HFFc6 (cell line): ENCODE measurements at places on chromosomes 2 and 18.

- DNase-seq, result no peak
These were observed 87.8 kb downstream of the ACOXL start for GRCh38 chr2:110820128-110820527.

- DNase-seq, result no peak
These were observed 38.2 kb downstream of the PLEKHM3 start for GRCh38 chr2:207987025-207987716.

DNA sequence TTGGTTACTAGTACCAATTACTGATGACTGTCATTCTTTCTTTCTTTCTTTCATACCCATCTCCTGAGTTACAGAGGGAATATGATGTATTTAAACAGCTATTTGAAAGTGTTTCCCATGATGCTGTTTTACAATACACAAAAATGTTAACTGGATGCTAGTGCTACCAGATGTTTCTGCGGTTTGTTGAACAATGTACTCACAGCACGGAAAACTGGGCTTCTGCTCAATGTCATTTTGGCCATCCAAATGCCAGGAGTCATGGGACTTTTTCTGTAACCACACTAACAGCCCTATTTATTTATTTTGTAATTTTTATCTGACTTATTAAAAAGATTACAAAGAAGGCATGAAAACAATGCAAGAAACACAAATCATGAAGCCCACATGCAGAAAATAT, 313.8 kb downstream of the RIT2 start:
- DNase-seq, result no peak

DNA sequence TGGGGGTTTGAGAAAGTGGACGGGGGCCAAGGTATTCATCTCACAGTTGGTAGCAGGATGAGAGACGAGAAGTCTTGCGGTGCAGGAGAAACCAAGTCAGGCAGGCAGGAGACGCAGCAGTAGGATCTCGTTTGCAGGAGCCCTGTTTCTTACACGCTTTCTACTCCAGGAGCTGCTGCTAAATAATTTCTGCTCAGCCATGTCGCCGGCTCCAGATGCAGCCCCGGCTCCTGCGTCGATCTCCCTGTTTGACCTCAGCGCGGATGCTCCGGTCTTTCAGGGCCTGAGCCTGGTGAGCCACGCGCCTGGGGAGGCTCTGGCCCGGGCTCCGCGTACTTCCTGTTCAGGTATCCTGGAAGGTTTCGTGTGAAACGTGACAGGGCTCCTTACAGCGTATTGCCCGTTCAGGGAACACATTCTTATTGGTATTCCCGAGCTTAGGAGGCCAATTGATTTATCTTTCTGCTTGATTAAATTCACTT, 494 bp downstream of the ANKZF1 start:
- no peak for DNase-seq

DNA sequence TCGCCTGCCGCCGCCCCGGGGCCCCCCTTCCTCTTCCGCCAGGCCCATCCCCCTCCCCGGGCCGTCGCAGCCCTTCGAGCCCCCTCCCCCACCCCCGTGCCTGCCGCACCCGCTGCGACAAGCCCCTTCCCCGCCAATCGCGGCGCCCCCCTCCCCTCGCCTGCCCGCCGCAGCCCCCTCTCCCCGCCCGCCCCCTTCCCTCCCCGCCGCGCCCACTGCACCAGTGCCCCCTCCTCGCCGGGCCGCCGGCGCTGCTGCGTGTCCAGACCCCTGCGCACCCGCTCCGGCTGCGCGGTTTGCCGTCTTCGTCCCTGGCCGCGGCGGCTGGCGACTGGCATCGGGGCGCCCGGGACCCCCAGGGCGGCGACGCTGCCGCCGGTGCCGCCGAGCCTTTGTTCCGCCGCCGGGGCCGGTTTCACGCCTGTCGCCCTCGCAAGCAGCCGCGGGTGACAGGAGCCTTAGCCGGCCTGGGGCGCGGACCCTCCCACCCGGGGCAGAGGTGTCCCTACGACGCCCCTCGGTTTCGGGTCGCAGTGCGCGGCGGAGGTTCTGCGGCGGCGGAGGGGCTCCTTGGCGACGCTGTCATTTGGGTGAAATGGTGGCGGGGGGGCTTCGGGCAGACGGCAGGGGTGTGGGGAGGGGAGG, 18.1 kb downstream of the GPC1 start:
- no peak for DNase-seq

- no peak for DNase-seq
These were observed 235.0 kb upstream of the NT5C1B start for GRCh38 chr2:18824325-18824790.

- DNase-seq, result peak; percentile 47
These were observed 65.2 kb downstream of the CCDC195 start for GRCh38 chr2:224650815-224651439.

GRCh38 chr2:157258520-157259326, 1.2 kb downstream of the GALNT5 start:
- no peak for DNase-seq

DNA sequence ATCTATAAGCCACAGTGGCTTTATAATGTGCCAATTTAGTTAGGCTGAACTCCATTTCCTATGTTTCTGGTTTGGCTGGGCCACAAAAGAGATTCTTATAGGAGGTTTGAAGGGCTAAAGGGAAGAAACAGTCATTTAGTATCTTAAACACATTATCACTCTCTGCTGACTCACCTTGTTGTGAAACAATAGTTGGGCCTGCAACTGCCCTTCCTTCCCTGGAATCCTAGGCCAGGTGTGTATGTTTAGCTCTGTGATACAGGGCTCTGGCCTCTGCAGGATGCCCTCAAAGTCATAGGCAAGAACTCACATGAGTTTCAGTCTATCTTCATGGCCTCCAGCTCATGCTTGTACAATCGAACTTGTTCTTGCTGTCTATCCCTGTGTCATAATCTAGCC, 400.0 kb upstream of the CELF4 start:
- DNase-seq, result no peak
